ENCODE measurements at places on chromosomes 6 and 20.

DNA sequence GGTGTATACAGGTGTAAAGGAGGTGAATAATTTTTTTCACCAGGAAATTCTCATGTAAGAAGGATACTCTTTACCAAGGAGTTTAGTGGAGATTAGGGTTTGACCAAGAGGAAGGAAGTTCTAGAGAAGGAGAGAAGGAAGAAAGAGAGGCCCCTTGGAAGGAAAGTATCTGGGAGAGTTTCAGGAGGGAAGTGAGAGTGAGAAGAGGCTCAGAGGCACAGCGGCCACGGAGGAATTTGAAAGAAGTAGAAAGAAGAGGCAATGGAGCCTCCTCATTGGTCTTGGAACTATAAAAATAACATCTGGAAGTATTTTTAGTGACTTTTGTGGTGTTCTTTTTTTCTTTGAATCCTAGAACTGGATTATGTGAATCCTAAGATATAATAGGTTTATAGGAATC, 50.8 kb upstream of the MCUR1 start:
- DNase-seq = no peak

DNA sequence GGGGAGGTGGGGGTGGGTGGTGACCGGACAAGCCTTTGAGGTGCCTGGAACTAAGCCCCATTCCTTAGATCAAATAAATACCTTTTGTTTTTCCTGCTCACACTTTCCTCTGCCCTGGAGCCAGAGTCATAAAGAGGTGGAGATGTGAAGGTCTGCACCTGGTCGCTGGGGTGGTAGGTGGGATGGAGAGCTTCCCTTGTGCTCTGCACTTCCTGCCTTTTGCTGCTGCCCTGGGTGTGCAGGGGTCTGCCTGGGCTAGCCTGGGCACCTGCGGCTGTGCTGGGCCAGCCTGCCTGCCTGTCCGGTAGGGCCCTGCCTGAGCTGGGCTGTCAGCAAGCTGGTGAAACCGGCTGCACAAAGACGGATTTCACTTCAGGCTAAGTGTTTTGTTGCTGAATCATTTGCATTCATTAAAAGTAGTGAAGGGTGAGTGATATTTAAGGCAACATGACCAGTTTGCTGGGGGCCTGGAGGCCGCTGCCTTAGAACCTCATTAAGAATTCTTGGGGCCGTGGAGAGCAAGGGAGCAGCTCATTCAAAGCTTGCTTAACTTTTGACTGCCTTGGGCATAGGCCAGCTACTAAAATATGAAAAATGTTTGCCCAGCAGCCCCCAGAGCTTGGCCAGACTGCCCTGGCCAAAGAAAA, 20.5 kb downstream of the PTK7 start:
- no peak for DNase-seq

DNA sequence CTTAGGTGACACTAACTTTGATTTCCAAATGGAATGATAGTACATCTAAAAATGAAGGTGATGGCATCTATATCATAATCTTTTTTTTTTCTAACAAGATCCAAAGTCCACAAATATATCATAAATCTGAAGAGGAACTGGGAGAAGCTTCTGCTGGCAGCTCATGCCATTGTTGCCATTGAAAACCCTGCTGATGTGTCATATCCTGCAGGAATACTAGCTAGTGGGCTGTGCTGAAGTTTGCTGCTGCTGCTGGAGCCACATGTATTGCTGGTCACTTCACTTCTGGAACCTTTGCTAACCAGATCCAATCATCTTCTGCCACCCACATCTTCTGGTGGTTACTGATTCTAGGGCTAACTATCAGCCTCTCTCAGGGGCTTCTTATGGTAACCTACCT, 27.4 kb upstream of the KHDC1 start:
- no peak for DNase-seq

- no peak for DNase-seq
These were observed 144.3 kb downstream of the TBC1D7 start for GRCh38 chr6:13184089-13184468.

DNA sequence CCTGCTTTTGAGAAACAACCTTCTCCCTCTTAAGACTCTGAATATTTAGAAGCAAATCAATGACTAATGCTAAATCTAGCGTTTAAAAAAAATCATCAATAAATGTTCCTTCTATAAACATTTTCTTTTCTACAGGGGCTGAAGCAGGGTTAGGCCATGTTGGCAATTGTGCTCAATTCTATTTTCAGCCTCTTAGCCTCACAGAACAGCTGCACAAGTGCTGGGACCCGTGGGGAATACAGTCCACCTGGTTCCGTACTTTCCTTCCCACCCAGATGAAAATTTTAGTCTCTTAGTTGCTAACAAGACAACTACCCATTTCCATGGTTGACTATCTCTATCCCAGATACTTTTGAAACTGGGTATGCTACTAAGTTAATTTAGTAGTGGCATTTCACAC, 138.6 kb downstream of the RPS12 start:
- no peak for DNase-seq

DNA sequence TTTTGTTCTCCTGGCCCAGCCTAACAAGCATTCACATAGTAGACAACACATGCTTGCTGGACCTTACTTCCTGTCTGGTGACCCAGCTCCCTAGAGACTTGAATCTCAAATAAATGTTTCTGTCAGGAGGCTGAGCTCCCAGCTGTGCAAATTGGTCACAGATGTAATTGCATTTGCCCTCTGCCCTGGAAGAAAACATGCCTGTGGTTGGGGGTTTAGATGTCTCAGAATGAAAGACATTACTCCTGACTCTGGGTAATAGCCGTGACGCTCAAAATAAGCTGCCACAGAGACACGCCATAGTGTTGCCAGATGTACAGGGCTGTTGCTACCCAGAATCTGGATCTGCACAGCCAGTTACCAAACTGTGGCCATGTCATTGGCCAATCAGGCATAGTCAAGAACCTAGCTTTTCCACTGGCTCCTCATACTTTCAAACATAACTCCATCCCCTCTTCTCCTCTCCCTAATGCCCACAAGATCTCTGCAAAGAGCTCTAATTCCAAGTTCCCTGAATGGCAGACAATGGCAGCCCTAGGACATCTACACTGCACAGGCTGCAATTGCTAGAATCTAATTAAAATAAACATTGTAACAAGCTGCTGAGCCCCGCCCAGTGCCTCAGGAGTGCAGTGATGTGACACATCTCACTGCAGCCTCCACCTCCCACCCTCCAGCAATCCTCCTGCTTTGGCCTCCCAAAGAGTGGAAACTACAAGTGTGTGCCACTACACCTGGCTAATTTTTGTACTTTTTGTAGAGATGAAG, 32.8 kb upstream of the GMPR start:
- DNase-seq = no peak

DNA sequence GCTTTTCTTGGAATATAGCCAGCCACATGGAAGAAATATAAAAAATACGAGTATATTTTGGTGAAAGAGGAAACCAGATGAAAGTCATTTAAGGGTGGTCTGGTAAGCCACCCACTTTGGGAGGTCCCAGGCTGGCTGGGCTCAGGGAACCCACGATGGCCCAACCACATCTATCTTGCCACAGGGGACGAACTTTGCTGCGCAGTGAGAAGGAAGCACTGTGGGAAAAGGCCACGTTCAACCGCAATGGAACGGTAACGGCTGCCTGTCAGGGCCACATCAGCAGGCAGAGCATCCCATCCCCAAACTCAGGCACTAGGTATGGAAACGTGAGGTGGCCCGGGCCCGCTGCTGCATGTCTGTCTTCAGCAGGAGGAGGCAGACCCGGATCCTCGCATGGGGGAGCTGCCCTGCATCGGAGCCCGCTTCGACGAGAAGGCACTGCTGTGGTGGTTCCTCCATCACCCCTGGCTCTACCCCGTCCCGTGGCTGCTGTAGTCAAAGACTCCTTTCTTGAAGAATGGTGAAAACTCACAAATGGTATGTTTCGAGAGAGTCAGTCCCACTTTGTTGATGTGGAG, 300.4 kb downstream of the KIF16B start:
- no peak for DNase-seq

DNA sequence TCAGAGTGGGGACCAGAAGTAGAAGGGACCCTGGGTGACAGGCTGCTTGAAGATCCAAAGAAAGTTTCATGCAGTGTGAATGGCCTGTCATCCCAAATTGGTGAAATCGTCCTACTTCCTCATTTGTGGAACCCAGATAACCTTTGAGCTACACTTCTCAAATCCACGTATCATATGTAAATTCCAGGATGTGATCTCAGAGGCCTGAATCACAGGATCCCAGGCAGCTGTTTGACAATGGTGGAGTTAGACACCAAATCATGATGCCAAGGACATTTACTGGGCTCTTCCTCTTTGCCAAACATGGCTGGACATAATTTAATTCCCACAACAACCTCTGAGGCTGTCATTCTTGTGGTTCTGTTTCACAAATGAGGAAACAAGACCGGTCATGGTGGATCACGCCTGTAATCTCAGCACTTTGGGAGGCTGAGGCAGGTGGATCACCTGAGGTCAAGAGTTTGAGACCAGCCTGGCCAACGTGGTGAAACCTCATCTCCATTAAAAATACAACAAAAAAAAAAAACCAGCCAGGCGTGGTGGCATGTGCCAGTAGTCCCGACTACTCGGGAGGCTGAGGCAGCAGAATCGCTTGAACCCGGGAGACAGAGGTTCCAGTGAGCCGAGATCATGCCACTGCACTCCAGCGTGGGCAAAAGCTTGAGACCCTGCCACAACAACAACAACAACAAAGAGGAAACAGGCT, 39.9 kb upstream of the TTPAL start:
- no peak for DNase-seq

- no peak for DNase-seq
These were observed 257.4 kb downstream of the MAFB start for GRCh38 chr20:40431611-40432010.

GRCh38 chr20:347640-348484, 951 bp downstream of the NRSN2 start:
- peak; percentile 79 for DNase-seq

DNA sequence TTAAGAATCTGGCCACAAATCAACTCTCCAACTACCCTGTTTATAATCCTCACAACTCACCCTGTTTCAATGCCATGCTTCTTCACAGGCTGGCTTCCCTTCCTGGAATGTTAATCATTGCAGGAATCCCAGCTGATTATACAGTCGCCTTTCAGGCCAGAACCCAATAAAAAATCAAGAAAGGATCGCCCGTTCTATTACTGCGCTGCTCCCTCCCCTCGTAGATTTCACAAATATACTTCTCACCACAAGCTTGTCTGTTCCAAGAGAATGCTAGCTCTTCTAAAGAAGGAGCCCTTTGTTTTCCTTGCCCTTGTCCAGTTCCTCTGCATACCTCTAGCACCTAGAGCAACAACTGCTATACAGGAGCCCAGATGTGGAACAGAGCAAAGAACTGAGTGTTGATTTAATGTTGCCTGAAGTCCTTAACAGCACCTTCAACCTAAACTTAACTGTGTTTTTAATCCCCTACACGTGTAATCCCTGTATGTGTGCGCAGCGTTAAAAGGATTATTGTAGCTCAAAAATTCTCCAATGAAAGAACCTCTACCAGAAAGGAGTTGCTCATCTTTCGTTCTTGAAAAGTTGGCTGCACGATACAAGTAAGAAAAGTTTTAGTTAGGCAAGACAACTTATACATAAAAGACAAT, 988 bp downstream of the ECHDC1 start:
- no peak for DNase-seq

- DNase-seq = no peak
These were observed 666 bp downstream of the TPD52L1 start for GRCh38 chr6:125154118-125154760.

- peak; percentile 83 for DNase-seq
These were observed at the start of gene UBE2J1 for GRCh38 chr6:89352278-89353117. Gene UBE2J1 (minus strand): TSS chr6:89352722. CDS start chr6:89352569, 153 bp downstream.

DNA sequence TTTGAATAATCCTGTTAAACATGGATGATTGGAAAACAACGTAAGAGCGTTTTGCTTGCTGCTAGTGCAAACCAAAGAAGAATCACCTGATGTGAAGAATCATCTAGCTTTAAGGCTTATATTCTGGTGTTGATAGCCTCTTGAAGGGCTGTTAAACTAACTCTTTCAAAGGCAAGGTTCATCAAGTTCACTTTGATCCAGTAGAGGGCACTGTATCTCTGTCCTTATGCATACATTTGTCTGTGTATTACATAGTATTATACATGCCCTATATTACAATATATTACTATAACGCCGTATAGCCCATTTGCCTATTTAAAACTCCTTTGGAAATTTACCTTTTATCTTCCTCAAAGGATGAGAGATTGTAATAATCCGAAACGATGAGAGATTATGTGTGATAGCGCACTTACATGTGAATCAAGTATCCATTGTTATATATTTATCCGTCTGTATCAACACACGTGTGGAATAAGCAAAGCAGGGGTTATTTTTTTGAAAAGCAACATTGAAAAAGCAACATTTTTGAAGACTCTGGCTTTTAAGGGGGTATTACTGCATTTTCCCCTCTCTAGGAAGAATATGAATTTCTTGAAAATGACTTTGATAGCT, 50.8 kb upstream of the NRN1 start:
- DNase-seq = no peak
